ENCODE measurements at places on chromosomes 4 and X.

GRCh38 chr4:5999830-6000365 lies 18.3 kb downstream of the C4orf50 start:
- DNase-seq = no peak

GRCh38 chr4:71830-72229 lies 18.7 kb downstream of the ZNF595 start:
- peak; percentile 3 for DNase-seq

DNA sequence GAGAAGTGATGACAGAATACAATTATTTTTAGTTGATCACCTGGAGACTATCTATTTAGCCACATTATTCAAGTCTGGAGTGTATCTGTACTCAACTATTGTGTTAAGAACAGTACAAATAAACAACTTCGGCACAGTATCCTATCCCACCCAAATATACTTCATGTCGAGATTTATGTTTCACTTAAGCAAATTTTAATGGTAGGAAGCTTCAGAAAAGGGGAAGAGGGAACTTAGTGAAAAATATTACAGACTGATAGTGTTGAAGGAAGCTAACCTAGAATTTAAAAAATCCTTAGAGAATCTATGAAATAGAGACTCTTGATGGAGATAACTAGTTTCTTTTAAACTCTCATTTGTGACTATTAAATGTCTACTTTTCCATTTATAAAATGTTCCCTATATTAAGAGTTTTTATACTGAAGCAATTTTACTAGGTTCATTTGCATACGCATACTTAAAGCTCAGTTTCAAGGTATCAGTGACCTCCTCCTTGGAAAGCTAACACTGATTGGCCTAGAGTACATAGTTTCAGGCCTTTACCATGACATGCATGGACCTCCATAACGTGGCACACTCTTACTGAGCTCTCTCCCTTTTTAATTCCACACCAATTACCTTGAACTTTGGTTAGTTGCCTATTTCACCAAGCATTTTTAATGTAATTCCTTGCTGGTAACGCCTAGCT lies 197.7 kb downstream of the CAMK2D start:
- no peak for DNase-seq

DNA sequence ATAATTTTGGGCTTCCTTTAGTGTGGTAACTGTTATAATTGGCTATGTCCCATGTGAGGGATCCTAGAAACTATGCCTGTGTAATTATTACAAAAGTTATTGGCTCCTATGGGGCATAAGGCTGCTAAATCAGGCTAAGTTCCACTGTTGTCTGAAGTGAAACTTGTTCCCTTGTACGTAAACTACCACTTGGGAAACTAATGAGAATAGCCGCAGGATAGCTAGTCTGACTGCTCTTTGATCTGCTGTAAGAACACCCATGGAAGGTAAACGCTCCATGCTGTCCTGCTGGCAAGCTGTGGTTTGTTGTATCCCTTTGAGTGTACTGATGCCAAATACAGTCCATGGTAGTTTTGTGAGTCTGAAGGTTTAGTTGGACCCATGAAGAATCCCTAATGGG lies 9.3 kb upstream of the MAOA start:
- DNase-seq = no peak

GRCh38 chr4:100208964-100209363 lies 18.7 kb upstream of the DDIT4L start:
- peak; percentile 13 for DNase-seq

Data from iris pigment epithelial cell (primary cell).